Chondrocyte (in vitro differentiated cells): ENCODE measurements at places on chromosomes 11 and 22. TPM values are rescaled to one million over a fixed set of nuclear protein-coding genes. Genes with fewer than 3 reads are reported as not detected.

GRCh38 chr22:42630211-42630610, 10.2 kb downstream of the ATP5MGL start:
- H3K4me1 ChIP-seq = peaks cover 10% of the 10 kb centered on the region
- H3K27me3 ChIP-seq = no peaks in the 10 kb centered on the region
- DNase-seq = no peak
- H3K4me3 ChIP-seq = no peak overlapping the region
- H3K27ac ChIP-seq = no peak overlapping the region
- H3K36me3 ChIP-seq = peaks cover 33% of the 10 kb centered on the region

GRCh38 chr22:49517211-49517610, 310.5 kb downstream of the BRD1 start:
- no peak overlapping the region for H3K4me3 ChIP-seq
- H3K27ac ChIP-seq = no peak overlapping the region
- H3K4me1 ChIP-seq = no peaks in the 10 kb centered on the region
- H3K27me3 ChIP-seq = peaks cover 28% of the 10 kb centered on the region

GRCh38 chr11:47499614-47500013, 50.7 kb upstream of the RAPSN start:
- H3K36me3 ChIP-seq = peaks cover 7% of the 10 kb centered on the region
- H3K27ac ChIP-seq = no peak overlapping the region
- peaks cover 39% of the 10 kb centered on the region for H3K4me1 ChIP-seq
- DNase-seq = no peak

DNA sequence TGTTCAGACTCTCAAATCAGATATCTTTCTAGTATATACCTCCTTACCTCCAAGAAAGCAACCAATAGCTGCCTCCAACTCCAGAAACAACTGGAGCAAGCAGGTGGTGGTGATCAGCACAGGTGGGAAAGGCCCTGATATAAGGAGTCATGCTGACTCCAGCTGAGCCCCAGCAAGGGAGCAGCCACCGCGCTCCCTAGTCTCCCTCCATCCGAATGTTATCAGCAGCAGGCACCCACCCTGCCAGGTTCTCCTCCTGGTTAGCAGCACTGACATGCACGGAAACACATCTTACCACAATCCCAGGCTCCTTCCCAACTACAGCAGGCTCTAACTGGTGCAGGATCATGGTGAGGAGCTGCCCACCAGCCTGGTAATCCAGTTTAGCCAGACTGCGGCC, 18.5 kb upstream of the STK33 start:
- no peak for DNase-seq
- H3K27ac ChIP-seq = no peak overlapping the region
- H3K4me1 ChIP-seq = peaks cover 12% of the 10 kb centered on the region
- no peaks in the 10 kb centered on the region for H3K27me3 ChIP-seq
- H3K36me3 ChIP-seq = peaks cover 8% of the 10 kb centered on the region

- peak overlapping the region; percentile 17 for H3K27ac ChIP-seq
- DNase-seq = no peak
- H3K27me3 ChIP-seq = no peaks in the 10 kb centered on the region
- H3K4me3 ChIP-seq = no peak overlapping the region
- H3K36me3 ChIP-seq = peaks cover 38% of the 10 kb centered on the region
Measured at GRCh38 chr11:57801183-57801485, 39.5 kb downstream of the CTNND1 start.

The MAML2 gene
- 19.0 to 25.2 TPM (median 19.1 TPM) in 3 replicates for total RNA-seq

- H3K27me3 ChIP-seq = no peaks in the 10 kb centered on the region
- peaks cover 17% of the 10 kb centered on the region for H3K4me1 ChIP-seq
- peaks cover 2% of the 10 kb centered on the region for H3K36me3 ChIP-seq
- H3K27ac ChIP-seq = no peak overlapping the region
Measured at GRCh38 chr11:102306048-102306597, 11.2 kb upstream of the BIRC3 start.

DNA sequence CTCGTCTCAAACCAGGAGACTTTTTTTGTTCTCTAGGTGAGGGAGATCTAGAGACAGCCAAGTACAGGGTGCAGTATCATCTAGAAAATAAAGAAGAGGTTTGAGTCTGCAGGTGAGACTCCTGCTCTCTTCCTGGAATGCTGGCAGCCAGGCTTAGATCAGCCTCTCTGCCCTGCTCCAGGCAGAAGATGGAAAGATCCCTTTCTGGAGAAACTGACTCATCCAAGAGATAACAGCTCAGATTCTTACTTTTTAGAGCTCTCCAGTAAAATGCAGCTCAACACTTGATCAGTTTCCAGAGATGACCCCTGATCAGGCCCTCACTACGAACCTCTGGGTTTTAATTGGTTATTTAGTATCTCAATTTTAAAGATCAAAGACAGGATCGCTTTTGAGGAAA, 44.6 kb upstream of the EHF start:
- no peak overlapping the region for H3K4me3 ChIP-seq
- H3K27me3 ChIP-seq = peaks cover 64% of the 10 kb centered on the region
- no peak for DNase-seq
- H3K27ac ChIP-seq = no peak overlapping the region
- no peaks in the 10 kb centered on the region for H3K36me3 ChIP-seq

DNA sequence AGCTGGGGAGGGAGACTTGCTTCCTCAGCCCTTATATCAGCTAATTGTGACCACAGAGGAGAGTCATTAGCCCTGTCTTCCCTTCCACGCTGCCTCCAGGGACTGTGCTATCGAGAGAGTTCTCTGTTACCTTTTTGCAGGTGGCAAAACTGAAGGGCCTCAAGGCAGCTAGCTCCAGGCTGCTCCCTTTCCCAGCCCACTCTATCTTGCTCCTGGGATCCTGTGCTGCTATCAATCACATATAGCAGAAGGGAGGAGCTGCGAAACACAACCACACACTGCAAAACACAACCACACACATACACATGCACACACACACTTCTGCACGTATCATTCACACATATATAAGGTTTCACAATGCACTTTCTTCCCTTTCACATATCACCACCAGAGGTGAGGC, 205.3 kb upstream of the MTNR1B start:
- H3K36me3 ChIP-seq = peaks cover 2% of the 10 kb centered on the region
- H3K27me3 ChIP-seq = no peaks in the 10 kb centered on the region
- DNase-seq = no peak
- H3K27ac ChIP-seq = no peak overlapping the region
- peaks cover 14% of the 10 kb centered on the region for H3K4me1 ChIP-seq

The MS4A7 gene
- not detected in 3 replicates for total RNA-seq

DNA sequence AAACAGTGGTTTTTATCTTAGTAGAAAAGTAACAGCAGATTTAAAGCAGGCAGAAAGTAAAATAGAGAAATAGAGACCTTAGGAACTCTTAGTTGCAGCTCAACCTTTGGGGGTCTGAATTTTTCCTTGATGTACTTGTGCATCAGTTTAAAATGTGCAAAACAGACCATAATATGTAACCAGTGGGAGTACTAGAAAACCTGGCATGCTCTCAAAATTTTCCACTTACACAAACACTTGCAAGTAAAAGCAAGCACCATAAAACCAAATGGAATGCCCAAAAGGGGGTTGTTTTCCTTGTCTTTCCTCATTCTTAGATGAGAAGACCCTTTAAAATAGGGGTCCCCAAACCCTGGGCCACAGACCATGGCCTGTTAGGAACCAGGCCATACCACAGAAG, 12.9 kb upstream of the MRGPRE start:
- no peak for DNase-seq
- H3K4me3 ChIP-seq = no peak overlapping the region
- H3K36me3 ChIP-seq = no peaks in the 10 kb centered on the region
- no peak overlapping the region for H3K27ac ChIP-seq
- H3K4me1 ChIP-seq = no peaks in the 10 kb centered on the region
- H3K27me3 ChIP-seq = peaks cover 28% of the 10 kb centered on the region

DNA sequence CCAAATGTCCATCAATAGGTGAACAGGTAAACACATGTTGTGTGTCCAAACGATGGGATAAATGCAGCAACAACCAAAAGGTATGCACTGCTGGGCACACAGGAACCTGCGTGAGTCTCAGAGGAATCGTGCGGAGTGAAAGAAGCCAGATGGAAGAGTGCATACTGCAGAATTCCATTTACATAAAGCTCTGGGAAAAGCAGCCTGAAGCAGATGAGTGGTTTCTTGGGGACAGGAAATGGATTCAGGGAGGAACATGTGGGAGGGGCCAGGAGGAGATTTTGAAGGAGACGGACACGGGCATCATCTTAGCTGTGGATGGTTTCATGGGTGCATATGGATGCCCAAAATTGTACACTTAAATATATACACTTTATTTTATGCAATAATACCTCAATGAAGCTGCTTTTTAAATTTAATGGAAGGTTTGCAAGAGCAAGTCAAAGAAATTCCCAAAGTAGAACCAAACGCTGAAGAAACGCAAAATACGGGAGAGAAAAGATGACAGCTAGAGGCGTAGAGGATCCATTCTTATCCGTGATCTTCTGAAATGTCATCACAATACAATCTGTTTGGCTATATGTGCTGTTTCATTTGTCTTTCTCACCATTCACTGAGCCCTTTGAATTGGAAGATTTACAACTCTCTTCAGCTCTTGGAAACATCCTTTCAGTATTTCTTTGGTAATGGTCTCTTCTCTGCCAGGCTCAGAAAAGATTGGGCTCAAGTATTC, 24.5 kb downstream of the ST14 start:
- H3K27ac ChIP-seq = no peak overlapping the region
- no peaks in the 10 kb centered on the region for H3K4me1 ChIP-seq
- no peak overlapping the region for H3K4me3 ChIP-seq
- no peak for DNase-seq

- no peak overlapping the region for H3K27ac ChIP-seq
- no peak for DNase-seq
- no peak overlapping the region for H3K4me3 ChIP-seq
- H3K36me3 ChIP-seq = peaks cover 14% of the 10 kb centered on the region
- H3K4me1 ChIP-seq = peaks cover 29% of the 10 kb centered on the region
Measured at GRCh38 chr11:19160847-19161246, 40.9 kb downstream of the CSRP3 start.

- peaks cover 20% of the 10 kb centered on the region for H3K4me1 ChIP-seq
- no peaks in the 10 kb centered on the region for H3K36me3 ChIP-seq
- no peak overlapping the region for H3K4me3 ChIP-seq
- DNase-seq = no peak
Measured at GRCh38 chr22:17407643-17408042, 38.4 kb downstream of the CECR2 start.

The TPH1 gene
- total RNA-seq = 0.99 to 6.4 TPM (median 5.0 TPM) in 3 replicates

The UBQLNL gene
- 0.22 to 0.41 TPM (median 0.23 TPM) in 3 replicates for total RNA-seq

DNA sequence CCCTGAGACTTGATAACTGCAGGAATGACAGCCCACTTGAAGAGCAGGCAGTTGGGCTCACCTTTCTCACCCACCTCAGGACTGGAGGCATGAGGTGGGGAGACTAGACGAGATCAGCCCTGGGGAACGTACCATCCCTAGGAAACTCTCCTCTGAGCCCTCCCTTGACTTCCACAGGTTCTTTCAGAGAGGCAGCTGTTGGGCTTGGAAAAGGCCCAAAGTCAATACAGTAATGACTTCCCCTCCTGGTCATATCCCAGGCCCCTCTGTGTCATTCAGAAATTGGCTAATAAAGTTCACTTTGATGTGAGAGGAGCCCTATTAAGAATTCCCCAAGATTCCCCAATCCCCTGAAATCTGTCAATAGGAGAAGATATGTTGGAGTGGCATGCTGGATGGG, 5.8 kb upstream of the NECTIN1 start:
- peaks cover 7% of the 10 kb centered on the region for H3K4me1 ChIP-seq
- DNase-seq = no peak
- no peaks in the 10 kb centered on the region for H3K36me3 ChIP-seq
- H3K27ac ChIP-seq = no peak overlapping the region

The SMARCB1 gene
- total RNA-seq = 102 to 133 TPM (median 114 TPM) in 3 replicates

- H3K36me3 ChIP-seq = peaks cover 6% of the 10 kb centered on the region
- peaks cover 33% of the 10 kb centered on the region for H3K4me1 ChIP-seq
- DNase-seq = no peak
- no peak overlapping the region for H3K4me3 ChIP-seq
- H3K27me3 ChIP-seq = peaks cover 34% of the 10 kb centered on the region
- peak overlapping the region; percentile 77 for H3K27ac ChIP-seq
Measured at GRCh38 chr11:119764108-119764868, 35.3 kb upstream of the NECTIN1 start.

- no peaks in the 10 kb centered on the region for H3K27me3 ChIP-seq
- H3K27ac ChIP-seq = peak overlapping the region; percentile 12
- peaks cover 36% of the 10 kb centered on the region for H3K4me1 ChIP-seq
- H3K4me3 ChIP-seq = no peak overlapping the region
Measured at GRCh38 chr11:43925063-43925931, 17.1 kb upstream of the C11orf96 start.
